ENCODE measurements at places on chromosomes 3 and 15.

GRCh38 chr15:28935316-28935715, 49.5 kb downstream of the APBA2 start:
- DNase-seq, result no peak

- no peak for DNase-seq
These were observed 12.7 kb downstream of the TAGLN3 start for GRCh38 chr3:112011376-112011940.

- DNase-seq, result peak; percentile 35
These were observed 125.3 kb upstream of the THBS1 start for GRCh38 chr15:39455471-39455991.

- no peak for DNase-seq
These were observed 7.4 kb downstream of the RPL14 start for GRCh38 chr3:40464339-40465110.

- no peak for DNase-seq
These were observed 349.3 kb upstream of the SOX2 start for GRCh38 chr3:181362378-181362777.

- peak; percentile 55 for DNase-seq
These were observed 51.2 kb upstream of the ULK4 start for GRCh38 chr3:42012935-42013690.

- no peak for DNase-seq
These were observed 3.2 kb upstream of the INSYN1 start for GRCh38 chr15:73756390-73756789.

- DNase-seq, result no peak
These were observed 810.2 kb upstream of the ALCAM start for GRCh38 chr3:104556372-104557078.

GRCh38 chr3:56684029-56684428, 964 bp upstream of the TASOR start:
- no peak for DNase-seq

DNA sequence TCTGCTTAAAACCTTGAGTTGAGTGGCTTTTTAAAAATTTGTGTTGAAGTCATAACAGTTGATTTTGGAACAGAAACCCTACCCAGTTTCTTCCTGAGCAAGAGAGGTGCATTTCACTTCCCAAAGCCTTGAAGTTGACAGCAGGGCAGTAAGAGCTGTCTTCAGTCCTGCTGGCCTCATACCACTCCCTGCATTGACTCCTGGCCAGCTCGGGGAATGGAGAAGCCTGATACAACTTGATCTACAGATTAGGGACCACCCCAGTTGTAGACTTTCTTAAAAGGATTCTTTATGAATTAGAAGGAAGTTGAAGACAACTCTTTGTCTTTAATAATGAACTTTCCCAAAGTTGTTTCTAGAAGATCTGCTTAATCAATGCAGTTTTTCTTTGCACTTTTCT, 90.6 kb upstream of the FLNB start:
- no peak for DNase-seq

GRCh38 chr3:52176180-52176752, 21.7 kb upstream of the ALAS1 start:
- DNase-seq, result no peak

DNA sequence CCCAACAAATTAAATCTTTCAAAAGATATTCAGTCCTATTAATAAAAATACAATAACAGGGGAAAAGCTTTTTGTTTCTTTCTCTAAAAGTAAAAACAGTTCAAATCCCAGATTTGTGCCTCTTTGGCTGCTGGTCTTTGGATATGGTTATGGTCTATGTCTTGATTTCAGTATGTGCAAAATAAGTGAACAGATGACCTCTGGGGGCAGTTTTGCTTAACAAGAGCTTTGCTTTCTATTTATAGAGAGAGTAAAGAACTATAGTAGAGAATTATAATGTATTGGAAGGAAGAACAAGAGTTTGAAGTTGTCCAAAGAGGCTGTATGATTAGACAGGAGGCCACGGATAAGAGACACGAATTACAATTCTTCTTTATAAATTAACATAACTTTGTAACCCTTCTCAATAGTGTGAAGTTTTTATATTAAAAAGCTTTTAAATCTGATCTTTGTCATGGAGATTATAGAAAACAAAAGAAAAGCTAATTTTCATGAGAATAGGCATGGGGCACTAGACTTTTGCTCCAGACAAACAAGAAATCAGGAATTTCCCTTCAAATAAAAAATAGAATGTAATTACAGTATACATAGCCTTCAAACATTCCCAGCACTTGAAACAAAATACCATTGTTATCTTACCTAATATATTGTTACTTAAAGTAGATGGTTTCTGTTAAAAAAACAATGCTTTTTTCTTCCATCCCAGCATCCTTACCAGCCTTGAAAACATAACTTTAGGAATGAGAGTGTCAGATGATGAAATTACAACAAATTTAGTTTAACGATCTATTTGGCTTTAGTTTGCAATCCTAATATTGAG, 432.7 kb upstream of the ARHGEF26 start:
- no peak for DNase-seq

GRCh38 chr15:86919581-86919980, 839.9 kb downstream of the AGBL1 start:
- DNase-seq, result no peak

- DNase-seq, result no peak
These were observed 63.0 kb downstream of the ARHGAP31 start for GRCh38 chr3:119357190-119357589.

DNA sequence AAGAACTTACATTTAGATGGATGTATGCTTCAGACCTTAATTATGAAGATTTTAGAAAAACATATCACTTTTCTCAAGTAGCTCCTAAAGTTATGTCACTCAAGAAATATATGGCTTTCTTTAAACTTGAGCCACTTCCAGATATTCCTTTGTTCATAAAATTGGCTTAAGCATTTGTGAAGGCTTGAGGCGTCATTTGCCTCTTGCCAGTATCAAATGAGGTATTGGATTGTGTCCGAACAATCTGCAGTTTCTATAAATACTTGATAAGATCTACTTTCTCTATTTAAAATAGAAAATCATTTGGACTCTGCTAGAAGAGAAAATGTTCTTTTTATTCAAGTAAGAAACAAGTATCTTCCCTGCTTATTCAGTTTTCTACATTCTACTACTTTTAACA, 102.6 kb downstream of the RSL24D1 start:
- no peak for DNase-seq

- no peak for DNase-seq
These were observed 336.3 kb upstream of the CFAP20DC start for GRCh38 chr3:59386165-59386564.

- no peak for DNase-seq
These were observed 9.6 kb upstream of the CTDSPL start for GRCh38 chr3:37852097-37852496.

DNA sequence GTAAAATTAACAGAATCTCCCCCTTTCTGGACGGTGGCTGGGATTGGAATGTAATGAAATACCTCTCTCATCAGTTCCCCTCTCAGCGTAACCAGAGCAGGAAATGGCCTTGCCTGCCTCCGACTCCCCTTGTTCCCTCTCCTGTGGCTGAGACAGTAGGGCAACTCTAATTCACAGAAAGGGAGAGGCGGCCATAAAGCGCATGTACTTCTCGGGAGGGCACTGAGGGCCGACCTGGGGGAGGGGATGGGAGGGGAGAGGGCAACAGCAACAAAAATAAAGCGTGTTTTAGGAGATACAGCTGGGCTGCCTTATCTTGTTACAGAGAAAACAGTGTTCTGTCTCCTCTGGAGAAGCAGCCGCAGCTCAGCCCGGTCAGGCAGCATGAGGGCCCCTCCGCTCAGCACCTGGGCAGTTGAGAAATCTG, 783.3 kb upstream of the ARRDC4 start:
- no peak for DNase-seq

DNA sequence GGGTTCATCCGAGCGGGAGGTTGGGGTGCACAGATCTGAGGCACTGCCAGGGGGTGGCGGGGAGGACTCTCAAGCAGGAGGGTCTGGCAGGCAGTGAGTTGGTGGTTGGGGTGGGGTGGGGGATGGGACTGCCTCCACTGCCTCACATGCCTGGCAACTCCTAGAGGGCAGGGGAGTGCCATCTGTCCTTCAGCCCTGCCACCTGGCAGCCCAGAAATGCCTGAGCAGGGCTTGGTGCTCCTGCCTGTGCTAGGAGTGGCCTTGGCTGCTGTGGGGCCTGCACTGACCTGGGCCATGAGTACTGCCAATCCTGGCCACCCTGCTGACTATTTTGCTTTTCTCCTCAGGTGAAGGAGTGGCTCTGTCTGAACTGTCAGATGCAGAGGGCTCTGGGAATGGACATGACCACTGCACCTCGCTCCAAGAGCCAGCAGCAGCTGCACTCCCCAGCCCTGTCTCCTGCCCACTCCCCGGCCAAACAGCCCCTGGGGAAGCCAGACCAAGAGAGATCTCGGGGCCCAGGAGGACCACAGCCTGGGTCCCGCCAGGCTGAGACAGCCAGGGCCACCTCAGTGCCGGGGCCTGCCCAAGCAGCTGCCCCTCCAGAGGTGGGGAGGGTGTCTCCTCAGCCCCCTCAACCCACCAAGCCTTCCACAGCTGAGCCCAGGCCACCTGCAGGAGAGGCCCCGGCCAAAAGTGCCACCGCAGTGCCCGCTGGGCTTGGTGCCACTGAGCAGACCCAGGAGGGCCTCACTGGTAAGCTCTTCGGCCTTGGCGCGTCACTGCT, 32.0 kb upstream of the APEH start:
- DNase-seq, result no peak

DNA sequence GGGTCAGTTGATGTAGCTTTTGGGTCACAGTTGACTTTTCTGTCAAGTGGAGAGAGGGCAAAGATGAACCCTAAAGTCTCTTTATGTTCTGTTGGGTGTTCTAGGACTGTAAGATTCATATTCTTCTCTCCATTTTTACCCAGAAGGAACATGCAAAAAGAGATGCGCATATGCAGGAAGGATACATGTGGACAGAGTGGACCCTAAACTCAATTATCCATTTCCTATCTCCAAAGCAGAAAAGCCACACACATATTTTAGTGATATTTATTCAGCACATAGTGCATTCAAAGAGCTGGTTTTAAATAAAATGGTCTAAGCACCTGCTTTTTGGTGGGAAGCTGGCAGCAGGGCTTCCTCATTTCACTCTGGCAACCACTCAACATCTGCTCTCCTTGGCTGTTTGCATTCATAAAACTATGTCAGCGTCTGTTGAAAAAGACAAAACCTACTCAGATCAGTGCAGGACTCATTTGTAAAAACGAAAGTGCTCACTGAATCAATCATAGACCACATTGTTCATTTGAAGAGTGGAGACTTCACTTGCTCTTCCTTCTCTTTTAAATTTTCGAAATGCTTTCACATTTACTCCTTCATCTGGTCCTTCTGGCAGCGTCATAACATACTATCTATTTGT, 96.6 kb downstream of the SEMA6D start:
- DNase-seq, result no peak

DNA sequence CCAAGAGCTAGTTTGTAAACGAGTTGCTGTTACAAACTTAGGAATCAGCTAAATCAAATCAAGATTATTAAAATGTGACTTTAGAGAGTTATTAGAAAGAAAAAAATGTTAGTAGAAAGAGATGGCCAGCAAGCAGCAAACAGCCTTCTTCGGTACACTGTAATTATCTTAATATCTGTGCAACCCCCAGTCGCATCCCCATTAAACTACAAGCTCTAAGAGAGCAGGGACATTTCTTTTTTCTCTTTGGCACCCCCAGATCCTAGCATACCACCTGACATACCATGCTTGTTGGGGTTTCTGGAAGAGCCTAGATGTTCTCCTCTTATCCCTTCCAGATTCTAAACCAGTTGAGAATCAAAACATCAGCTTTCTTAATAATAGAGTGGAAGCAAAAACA, 45.1 kb upstream of the LIPC start:
- DNase-seq, result no peak

Measured in PC-9 (cell line).